ENCODE measurements at places on chromosomes 1 and 21. TPM values are rescaled to one million over a fixed set of nuclear protein-coding genes. Genes with fewer than 3 reads are reported as not detected.
A peak's percentile ranks its signal among the peaks of the same experiment; 100 is the strongest.

Gene KRTAP19-1
- not detected for polyA plus RNA-seq

Gene CDC7
- polyA plus RNA-seq, result 19.0 TPM

Gene KRTAP12-1
- polyA plus RNA-seq, result not detected

Gene ILF2
- polyA plus RNA-seq, result 214 TPM

Gene OR2G6
- not detected for polyA plus RNA-seq

Gene C1QC
- polyA plus RNA-seq, result not detected

Gene C1orf94
- polyA plus RNA-seq, result 4.3 TPM

Gene CRB1
- 0.27 TPM for polyA plus RNA-seq

Gene UBL4B
- polyA plus RNA-seq, result not detected

Gene RAB3B
- polyA plus RNA-seq, result 18.3 TPM

DNA sequence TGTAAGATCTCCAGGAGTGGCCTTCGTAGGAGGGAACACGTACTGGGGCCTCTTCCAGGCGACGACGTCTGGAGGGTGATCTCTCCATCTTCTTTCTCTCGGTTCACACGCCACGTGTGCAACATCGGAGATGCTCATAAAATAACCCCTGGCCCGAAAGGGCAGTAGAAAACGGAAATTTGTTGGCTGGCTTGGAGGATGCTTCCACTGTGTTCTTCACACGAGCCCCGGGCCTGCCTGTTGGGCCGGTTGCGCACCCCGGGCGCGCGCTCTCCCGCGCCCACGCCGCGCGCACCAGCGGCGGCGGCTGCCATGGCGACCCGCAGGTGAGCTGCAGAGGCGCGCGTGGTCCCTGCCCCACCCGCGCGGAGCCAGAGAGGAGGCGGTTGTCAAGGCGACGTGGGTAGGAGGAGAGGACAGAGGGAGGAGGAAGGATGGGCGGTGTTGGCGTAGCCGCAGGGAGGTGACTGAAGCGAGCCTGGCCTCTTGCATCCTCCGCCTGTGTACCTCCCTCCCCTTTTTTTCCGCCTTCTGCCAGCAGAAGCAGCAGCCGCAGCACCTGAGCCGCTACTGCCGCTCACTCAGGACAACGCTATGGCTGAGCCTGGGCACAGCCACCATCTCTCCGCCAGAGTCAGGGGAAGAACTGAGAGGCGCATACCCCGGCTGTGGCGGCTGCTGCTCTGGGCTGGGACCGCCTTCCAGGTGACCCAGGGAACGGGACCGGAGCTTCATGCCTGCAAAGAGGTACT lies at the start of gene ELAPOR1:
TSS of gene ELAPOR1 (plus strand) at position 526 of the 752 bp plus-strand sequence. CDS start at position 595, 69 bp downstream.
- DNase-seq, result peak; percentile 75

- no peak for DNase-seq
Measured at GRCh38 chr1:235313931-235314678, 13.9 kb downstream of the ARID4B start.

GRCh38 chr1:115462566-115463076 lies 124.6 kb upstream of the NGF start:
- no peak for DNase-seq

GRCh38 chr1:240973875-240974274 lies 361.9 kb upstream of the GREM2 start:
- DNase-seq, result no peak

- DNase-seq, result peak; percentile 68
Measured at GRCh38 chr1:38474738-38475623, 384.6 kb downstream of the RRAGC start.

DNA sequence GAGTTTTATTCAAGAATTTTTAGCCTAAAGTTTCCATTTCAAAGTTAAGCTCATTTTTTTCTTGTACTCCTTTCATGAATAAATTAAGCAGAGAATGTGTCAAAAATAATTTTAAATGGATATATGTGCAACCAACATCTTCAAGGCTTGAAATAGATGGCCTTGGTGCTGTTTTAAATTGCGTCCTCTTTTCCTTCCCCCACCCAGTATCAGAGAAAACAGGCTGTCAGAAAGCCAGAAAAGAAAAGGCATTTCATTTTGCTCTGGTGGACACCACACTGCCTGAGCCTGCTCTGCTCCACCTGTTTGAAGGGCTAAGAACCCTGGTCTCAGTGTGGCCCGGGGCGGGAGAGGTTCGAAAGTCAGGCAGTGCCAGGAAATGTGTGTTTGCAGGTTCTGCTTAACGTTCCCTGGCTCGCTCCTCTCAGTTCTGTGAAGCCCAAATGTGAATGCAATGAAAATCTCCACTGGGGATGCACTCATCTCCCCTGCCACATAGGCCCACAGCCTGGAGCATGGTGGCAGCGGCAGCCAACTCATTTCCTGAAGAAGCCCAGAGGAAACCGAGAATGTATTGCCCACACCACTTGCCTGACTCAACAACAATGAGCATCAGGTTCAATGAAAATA lies 134.4 kb downstream of the SDCCAG8 start:
- DNase-seq, result no peak

- no peak for DNase-seq
Measured at GRCh38 chr1:31151402-31151801, 85.9 kb upstream of the PUM1 start.

- DNase-seq, result no peak
Measured at GRCh38 chr21:45054927-45055612, 19.3 kb upstream of the ADARB1 start.

- DNase-seq, result no peak
Measured at GRCh38 chr1:197306381-197307062, 38.5 kb downstream of the CRB1 start.

DNA sequence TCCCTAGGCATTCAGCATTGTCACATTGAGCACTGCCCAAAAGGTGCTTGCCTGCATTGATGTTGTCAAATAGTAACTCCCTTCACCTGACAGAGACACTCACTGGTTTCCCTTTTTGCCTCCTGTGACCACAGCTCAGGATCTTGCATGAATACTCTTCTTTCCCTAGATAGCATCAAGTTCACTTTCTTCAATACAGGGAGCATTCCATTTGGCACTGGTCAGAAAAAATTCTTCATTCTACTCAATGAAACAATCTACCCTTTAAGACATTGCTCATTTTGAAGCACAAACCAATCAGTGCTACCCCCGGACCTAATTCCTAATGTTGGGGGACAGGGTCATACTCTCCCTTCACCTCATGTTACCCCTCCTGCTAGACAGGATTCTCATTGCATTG lies 319.0 kb upstream of the SNX7 start:
- DNase-seq, result no peak

DNA sequence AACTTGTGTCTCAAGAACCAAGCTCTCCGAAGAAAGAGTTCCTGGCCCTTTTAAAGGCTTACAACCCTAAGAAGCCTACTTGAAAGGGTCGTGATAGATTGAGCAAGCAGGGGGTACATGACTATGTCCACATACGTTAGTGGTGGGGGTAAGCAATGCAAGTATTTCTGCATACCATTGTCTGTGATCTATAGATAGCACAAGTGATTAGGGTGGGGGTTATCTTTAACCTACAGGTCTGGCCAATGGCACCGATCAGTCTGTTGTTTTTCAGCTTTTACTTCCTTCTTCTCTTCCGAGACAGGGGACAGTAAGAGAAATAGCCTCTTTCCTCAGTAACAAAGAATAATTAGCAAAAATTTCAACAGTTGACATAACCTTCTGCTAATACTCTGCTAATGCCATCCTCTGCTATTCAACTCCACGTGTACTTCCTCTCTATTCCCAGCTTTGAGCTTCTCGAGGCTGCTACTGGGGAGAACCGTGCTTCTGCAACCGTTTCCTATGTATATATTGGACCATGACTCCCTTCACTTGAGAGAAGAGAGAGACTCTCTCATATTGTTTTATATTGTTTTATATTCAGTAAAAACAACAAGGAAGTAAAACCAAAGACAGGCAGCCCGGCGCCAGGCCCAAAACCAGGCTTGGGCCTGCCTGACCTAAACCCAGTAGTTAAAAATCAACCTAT lies 727.7 kb upstream of the NCAM2 start:
- DNase-seq, result no peak

DNA sequence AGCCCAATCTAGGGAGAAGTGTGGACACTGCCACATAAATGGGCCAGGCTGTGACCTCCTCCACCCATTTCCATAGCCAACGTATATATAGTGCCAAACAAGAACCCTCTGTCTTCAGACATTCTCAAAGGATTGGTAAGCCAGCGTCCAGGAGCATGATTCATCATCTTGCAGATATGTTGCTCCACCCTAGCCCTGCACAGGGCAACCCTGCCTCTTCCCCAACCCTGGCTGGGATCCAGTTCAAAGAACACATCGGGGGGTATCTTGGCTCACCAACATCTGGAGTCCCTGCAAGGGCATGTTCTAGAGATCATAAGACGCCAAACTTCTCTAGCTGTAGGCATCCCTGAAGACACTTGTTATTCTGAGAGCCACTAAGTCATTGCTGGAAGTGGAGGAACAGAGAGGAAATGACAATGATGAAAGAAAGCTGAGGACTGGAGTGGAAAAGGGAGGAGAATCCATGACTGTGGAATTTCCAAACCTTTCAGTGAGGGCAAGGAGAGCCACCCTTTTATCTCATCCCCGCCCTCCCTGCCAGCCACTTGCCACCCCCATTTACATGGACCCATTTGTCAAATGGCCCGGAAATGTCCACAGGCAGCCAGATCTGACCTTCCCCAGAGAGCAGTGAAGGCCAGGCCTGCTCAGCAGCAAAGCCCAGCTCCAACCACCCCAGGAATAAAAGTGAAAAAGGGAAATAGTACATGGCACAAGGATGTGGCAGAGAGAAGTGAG lies 144.1 kb upstream of the CTTNBP2NL start:
- DNase-seq, result no peak

DNA sequence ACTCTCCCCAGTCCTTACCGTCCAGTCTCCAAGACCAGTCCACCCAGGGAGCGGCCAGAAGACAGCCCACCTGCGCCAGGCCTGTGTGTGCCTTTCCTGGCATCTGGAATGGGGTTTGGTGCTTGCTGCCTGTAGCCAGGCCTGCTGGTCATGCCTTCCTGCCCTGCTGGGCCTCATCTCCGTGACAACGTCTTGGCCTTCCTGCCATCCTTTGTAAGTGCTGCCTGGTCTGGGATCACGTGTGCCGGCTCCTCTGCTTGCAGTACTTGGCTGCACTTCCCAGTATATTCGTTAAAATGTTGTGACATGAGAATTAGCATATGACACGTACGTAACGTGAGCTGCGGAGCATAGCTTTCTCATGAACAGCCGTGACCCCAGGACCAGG lies 145.3 kb upstream of the COL6A1 start:
- DNase-seq, result no peak

DNA sequence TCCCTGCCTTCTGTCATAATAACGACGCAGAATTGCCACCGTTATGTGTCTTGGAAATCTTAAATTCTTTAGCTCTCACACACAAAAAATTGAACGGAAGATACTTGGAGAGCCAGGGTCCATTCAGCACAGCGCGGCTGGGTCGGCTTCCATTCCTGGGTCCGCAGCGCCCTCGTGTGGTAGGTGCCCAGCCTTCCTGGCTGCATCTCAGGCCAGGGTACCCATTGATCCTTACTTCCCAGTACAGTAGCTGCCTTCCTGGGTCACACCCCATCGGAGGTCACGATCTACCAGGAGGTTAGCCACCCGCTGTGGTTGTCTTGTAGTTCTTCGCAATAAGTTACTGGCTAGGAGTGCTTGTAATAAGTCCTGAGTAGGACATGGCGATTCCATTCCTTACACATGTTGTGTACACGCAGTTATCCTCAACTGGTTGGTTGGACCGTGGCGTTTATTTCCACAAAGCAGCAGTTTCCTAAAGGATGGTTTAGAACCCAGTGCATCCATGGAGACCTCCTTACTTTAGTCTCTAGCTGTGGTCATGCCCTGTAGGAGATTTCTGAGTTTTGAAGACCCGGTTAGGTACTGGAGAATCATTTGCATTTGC lies 9.9 kb upstream of the MTARC1 start:
- peak; percentile 92 for DNase-seq

DNA sequence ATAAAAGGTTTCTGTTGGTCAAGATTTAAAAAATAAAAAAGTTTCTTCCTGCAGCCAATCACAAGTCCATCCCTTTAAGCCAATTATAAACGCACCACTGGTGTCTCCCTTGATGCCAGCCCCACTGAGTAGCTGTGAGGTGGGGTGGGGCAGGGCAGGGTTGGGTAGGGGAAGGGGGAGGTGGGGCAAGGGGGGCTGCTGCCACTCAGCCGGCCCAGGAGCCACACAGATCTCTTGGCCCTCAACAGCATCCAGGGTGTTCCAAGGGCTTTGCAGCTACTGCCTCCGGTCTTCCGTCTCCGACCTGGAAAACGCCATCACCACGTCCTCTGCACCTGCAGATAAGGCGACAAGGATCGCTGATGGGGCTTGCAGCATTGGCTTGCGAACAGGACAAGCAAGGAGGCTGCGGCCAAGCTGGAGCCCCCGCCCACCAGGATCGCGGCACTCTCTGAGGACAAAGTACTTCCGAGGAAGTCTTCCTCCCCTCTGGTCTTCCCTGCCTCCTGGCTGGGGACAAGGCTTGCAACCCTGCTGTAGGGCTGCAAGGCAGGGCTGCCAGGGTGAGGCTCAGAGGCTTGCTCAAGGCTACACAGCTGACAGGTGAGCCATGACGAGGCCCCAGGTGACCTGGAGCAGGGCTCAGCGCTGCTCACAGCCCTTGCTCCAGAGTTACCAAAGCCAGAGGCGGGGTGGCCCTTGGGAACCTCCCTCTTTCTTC lies 26.8 kb upstream of the CLSTN1 start:
- DNase-seq, result peak; percentile 48

GRCh38 chr1:36741066-36741465 lies 258.4 kb upstream of the CSF3R start:
- no peak for DNase-seq

DNA sequence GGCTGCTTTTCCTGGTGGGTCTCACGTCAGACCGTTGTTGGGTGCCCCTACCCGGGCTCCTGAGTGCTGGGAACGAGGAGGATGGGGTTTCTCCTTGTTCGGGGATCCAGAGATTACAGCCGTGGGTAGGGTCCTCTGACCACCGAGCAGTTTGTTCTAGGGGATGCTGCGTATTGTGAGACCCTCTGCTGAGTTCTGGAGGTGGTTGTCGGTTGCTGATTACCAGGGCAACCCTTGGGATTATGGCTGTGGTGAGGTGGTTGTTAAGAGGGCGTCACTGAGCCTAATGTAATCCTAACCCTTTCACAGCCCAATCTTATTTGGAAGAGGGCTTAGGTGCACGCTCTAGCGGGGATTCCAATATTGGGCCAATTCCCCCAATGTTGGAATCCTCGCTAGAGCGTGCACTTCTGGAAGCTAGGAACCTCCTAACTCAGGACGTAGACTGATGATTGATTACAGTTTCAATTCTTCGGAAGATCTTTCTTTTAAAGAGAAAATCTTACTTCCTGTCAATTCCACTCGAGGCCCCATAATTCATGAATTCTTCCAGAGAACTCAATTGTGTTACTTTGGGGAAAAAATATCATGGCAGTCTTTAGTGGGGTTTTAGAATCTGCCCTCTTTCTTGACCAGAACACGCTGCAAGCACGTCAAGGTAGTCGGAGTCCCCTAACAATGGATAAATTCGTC lies 483 bp downstream of the TCEANC2 start:
- peak; percentile 38 for DNase-seq

DNA sequence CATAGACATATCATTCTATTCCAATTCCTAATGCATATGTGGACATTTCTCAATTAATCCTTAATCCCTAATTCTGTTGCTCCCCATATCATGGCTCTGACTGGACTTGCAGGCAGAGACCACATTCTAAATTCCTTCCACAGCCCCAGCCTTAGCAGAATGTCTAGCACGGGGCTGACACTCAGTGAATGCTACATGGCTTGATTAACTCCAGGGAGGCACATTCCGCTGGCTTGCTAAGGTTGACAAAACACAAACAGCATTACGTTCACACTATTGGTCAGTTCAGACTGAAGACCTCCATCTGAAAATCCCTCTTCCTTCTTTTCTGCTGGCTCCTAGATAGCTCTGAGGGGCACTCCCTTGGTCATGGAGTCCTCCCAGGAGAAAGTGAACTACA lies 119.4 kb downstream of the ASTN1 start:
- DNase-seq, result no peak

GRCh38 chr1:41718497-41718896 lies 200.2 kb downstream of the HIVEP3 start:
- DNase-seq, result no peak

GRCh38 chr1:56459260-56459659 lies 120.1 kb downstream of the PLPP3 start:
- no peak for DNase-seq

Data from GM23338 (cell line).